ENCODE measurements at places on chromosomes 7 and 10.

- DNase-seq: no peak
These were observed 57.8 kb upstream of the MSRB2 start for GRCh38 chr10:23037561-23037960.

- DNase-seq: no peak
These were observed 26.8 kb downstream of the DNAJC1 start for GRCh38 chr10:21976739-21977138.

GRCh38 chr7:142913051-142913450, 20.5 kb downstream of the TRPV5 start:
- no peak for DNase-seq

DNA sequence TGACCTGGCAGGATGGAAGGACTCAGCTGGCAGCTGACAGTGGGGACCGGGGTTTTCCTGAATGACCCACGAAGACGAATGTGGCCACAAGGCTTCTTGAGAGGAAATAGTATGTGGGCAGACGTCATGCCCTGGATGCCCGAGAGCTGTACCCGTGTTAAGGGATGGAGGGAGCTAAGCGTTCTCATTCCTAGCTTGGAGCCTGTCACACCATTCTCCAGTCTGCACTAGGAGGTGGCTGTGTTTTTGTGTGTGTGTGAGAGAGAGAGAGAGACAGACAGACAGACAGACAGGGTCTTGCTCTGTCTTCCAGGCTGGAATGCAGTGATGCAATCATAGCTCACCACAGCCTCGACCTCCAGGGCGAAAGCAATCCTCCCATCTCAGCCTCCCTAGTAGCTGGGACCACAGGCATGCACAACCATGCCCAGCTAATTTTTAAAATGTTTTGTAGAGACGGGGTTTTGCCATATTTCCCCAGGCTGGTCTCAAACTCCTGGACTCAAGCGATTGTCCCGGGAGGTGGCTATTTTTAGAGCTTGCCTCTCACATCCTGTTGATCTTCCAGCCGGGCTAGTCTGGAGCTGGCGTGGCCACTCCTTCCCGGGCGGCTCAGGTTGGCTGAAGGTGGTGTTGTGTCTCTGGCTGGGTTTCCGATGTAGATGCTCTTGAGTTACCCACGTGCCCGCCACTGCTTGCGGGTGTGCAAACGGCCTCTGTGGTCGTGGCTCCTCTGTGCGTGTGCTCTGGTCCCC, 2.1 kb downstream of the AMZ1 start:
- DNase-seq: no peak

GRCh38 chr7:84595026-84595425, 400.4 kb upstream of the SEMA3A start:
- DNase-seq: no peak

DNA sequence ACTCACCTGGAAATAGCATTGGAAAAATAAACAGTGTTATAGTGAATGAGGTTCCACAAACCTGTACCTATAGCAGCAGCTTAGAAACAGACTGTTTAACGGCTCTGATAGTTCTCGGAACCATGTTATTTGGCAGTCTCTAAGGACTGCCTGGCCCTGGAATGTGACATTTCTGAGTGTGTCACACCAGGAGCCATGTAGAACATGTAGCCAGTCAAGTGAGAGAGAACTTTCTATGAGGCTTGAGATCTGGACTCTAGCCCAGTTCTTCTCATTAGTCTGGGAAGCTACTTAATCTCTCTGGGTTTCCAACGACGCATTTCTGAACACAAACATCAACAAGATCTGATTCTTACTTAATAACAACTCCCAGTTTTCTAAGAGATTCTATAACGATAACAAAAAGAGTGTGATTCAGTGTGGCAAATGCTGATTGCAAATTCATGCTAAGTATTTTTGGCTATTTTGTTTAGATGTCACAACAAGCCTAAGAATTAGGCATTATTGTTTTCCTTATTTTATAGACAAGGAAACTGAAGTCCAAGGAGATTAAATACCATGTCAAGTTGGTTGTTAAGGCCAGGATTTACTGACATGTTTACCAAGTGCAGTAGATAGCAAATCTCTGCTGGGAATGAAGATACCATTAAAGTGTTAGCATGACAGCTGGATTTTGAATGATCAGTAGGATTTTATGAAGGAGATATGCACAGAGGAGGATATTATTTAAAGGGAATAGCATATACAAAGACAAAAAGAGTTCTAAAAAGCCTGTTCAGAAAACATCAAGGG, 47.2 kb downstream of the APBB1IP start:
- no peak for DNase-seq

DNA sequence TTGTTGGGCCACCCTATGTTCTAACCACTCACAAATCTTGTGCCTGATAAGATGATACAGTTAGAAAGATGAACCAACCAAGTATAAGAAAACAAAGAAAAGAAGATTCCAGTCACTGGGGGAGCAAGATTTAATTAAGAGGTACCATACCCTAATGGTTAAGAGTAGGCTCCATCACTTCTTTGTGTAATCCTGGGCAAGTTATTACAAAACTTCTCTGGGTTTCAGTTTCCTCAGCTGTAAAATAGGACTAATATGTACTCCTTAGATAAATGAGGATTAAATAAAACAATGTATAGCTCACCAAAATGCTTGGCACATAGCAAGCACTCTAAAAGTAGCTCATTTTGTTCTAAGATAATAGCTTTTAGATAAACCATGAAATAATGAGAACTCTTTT, 58.5 kb downstream of the ATAD1 start:
- DNase-seq: no peak

GRCh38 chr7:90276033-90276728, 31.2 kb downstream of the CFAP69 start:
- DNase-seq: no peak

DNA sequence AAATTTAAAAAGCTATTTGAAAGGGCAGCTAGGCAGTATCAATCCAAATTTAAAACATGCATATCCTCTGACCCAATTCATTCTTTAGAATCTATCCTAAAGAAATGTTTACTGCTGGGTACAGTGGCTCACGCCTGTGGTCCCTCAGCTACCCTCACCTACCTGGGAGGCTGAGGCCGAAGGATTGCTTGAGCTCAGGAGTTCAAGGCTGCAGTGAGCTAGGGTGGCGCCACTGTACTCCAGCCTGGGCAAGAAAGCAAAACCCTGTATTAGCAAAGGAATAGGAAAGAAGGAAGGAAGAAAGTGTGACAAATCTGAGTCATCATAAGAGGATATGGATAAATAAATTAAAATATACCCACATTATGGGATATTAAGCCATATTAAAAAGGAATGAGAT, 36.3 kb downstream of the C7orf33 start:
- DNase-seq: no peak

DNA sequence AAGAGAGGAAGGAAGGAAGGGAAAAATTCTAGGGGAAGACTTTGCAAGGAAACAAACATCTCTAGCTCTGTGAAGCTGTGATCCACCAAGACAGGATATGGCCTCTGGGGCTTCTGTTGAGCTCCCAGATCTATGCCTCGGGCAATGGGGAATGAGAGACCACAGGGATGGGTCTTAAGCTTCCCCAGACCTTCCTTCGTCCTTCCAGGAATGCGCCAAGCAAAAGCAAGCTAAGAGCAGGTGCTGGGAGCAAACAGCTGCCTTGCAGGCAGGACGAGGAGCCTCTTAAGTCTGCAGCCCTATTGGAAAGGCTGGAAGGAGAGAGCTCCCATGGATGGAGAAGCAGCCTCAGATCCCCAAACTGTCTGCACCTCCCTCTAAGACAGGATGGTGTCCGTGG, 21.9 kb upstream of the ELN start:
- DNase-seq: no peak

DNA sequence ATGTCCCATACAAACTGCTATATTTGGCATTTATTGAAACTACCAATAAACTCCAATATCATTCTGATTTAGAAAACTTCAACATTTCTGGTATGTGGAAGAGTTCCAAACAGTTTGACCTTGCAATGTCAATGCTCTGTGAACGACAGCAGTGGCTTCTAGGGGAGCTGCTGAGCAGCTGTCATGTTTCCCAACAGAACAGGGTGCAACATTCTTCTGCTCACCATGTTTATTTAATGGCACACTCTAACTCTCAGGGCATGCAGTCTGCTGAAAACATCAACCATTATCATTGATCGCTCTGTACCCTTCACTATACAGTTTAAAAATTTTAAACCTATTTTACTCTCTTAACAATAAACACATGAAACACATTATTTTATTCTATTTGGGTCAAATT, 25.9 kb downstream of the LMOD2 start:
- no peak for DNase-seq

DNA sequence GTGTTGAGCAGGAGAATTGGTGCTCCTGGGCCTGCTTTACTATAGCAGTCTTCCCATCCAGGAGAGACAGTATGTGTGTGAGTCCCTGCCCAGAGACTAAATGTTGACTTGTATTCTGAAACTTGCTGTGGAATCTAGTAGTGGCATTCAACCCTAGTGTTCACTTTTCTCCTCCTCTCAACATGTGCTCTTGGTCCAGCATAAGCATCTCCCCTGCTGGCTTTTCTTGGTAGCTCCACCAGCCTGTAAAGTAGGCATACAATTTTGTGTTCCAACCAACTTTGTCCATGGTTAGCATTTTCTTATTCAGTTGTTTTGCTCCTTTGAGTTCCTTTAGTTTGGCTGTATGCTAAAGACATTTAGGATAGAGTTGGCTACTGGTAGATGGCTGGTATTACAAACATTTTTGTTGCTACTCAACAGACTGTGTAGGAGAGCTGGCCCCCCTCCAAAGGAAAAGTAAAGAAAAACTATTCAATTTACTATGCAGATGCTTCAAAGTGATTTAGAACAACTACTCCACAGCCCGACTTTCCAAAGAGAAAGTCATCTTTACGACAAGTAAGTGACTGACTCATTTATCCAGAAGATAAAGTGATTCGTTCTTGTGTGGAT, 46.0 kb downstream of the ASB4 start:
- no peak for DNase-seq

DNA sequence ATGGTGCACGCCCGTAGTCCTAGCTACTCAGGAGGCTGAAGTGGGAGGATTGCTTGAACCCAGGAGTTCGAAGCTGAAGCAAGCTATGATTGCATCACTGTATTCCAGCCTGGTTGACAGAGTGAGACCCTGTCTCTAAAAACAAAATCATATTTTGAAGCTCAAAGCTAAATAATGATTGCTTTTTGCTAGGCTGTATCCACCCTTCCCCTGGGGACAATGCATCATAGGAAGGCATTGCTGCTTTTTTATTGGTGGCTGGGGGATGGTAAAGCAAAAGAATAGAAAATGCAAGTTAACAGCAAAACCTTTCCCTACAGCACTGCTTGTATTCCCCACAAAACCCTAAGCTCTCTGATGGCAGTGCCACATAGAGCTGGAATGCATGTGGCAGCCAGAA, 107.5 kb upstream of the WAC start:
- DNase-seq: no peak

DNA sequence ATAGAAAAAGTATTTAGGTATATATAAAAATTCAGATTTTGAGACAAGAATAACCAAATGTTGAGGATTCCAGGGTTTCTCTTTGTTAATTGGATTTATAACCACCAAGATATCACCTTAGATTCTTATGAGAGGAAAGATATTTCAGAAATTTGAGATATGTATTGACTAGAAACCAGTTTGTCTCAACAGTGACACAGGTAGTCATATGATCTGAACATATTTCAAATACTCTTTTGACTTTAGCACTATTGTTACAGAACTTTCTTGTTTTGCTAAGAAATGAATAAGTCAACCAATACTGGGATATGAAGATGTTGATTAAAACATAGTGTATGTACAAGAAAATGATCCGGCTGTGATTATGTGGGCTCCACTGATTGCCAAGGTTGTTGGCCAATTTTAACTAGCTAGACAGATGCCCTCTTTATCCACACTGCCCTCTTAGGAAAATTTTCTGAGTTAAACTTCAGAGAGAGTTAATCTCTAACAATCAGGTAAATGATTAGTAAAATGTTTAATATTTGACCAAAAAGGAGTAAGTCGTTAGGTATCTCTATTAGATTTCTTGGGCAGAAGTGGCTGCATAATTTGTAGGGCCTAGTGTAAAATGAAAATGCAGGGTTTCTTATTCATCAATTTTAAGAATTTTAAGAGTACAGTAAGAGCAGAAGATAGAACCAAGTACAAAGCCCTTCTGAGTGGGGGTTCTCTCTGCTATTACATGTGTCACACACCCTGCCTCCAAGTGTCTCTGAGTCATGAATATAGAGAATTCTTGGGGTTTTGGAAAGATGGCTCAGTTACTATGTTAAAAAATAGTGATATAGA, 376.0 kb downstream of the TFEC start:
- DNase-seq: no peak

- no peak for DNase-seq
These were observed 109.2 kb downstream of the ZNF467 start for GRCh38 chr7:149664176-149664575.

GRCh38 chr7:114375907-114376306, 38.7 kb upstream of the FOXP2 start:
- DNase-seq: no peak

GRCh38 chr7:45889367-45890067, 1.2 kb downstream of the IGFBP1 start:
- DNase-seq: no peak

DNA sequence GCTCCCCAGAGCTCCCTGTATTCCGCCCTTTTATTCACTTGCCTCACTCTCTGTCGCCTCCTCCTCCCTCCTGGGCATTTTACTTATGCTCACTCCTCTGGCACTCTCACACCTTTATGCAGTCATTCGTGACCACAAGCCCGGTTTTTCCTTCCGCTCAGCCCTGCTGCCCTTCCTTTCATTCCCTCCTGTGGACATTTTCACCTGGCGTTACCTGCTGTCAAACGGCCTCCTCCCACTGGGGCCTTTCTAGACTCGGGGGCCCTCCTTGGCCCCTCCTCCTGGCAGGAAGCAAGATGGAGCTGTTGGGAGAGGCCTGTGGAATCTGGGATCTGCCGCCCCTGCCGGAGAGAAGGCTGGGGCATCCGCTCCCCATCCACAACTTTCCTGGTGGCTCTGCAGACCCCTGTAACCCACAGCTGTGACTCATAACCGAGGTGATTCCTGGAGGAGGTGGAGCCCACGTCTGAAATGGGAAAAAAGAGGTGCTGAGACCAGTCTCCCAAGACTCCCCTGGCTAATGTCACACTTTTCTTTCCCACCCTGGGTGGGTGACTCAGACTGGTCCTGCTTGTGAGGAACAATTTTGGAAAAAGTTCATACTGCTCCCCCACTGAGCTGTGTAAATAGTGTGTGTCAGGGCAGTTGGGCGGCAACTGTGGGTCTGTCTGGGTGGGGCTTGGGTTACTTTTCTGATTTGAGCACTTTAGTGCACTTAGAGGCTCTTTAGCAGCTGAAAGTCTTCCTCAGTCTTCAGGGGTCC, 1.2 kb downstream of the VCL start:
- no peak for DNase-seq

- DNase-seq: no peak
These were observed 31.1 kb downstream of the KAZALD1 start for GRCh38 chr10:101092881-101093354.

- DNase-seq: no peak
These were observed 178.5 kb downstream of the ARID5B start for GRCh38 chr10:62079885-62080559.

All from effector CD4-positive, alpha-beta T cell (primary cell).